Foreskin keratinocyte (primary cell): ENCODE measurements at places on chromosomes 1 and 21.

DNA sequence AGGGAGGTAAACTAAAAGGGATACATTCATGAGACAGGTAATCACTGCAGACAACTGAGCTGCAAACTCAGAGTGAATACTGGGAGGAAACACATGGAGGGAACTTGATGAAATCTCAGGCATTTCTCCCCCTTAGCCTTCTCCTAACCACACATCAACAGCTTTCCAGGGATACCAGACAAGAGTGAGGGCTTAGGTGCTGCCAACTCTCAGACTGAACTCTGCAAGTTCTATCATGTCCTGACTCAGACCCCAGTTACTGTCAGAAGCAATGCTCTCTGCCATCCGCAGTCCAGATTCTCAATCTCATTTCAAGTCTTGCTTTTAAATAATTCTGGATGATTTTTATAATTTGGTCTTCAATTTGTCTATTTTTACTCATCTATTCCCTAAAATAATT is 267.3 kb downstream of the LTN1 start:
- DNase-seq: peak; percentile 47

GRCh38 chr1:97919585-97920261 is 1.1 kb downstream of the DPYD start:
- DNase-seq: no peak

GRCh38 chr1:24105368-24106160 is 6.4 kb downstream of the MYOM3 start:
- DNase-seq: no peak

GRCh38 chr1:200980873-200981272 is 42.6 kb downstream of the KIF21B start:
- DNase-seq: no peak

GRCh38 chr1:206430031-206430983 is 40.0 kb upstream of the IKBKE start:
- DNase-seq: peak; percentile 86

GRCh38 chr21:20617130-20617529 is 381.1 kb upstream of the NCAM2 start:
- DNase-seq: no peak

DNA sequence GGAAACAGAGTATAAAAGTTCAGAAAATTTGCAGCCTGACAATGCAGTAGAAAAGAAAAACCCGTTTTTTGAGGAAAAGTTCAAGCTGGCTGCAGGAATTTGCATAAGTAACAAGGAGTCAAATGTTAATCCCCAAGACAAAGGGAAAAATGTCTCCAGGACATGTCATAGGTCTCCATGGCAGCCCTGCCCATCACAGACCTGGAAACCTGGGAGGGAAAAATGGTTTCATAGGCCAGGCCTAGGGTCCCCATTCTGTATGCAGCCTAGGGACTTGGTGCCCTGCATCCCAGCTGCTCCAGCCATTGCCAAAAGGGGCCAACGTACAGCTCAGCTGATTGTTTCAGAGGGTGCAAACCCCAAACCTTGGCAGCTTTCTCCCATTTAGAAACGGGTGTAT is 3.6 kb upstream of the KCNT2 start:
- DNase-seq: no peak

GRCh38 chr1:5555853-5556252 is 436.4 kb downstream of the NPHP4 start:
- DNase-seq: no peak

DNA sequence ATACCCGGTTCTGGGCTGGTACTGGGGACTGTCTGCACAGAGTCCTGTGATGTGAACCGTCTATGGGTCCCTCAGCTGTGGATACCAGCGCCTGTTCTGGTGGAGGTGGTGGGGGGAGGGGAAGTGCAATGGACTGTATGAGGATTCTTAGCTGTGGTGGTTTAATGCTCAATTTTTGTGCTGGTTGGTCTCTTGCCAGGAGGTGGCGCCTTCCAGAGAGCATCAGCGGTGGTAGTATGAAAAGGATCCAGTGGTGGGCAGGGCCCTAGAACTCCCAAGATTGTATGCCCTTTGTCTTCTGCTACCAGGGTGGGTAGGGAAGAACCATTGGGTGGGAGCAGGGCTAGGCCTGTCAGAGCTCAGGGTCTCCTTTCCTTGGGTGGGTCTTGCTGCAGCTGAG is 89.4 kb upstream of the B3GALT2 start:
- no peak for DNase-seq

- no peak for DNase-seq
Measured at GRCh38 chr1:154963643-154964042, 2.1 kb upstream of the PYGO2 start.

- no peak for DNase-seq
Measured at GRCh38 chr1:213127074-213127473, 76.0 kb downstream of the RPS6KC1 start.
